Ovary (tissue), 10 donors: ENCODE measurements at places on chromosomes 3 and 15.

DNA sequence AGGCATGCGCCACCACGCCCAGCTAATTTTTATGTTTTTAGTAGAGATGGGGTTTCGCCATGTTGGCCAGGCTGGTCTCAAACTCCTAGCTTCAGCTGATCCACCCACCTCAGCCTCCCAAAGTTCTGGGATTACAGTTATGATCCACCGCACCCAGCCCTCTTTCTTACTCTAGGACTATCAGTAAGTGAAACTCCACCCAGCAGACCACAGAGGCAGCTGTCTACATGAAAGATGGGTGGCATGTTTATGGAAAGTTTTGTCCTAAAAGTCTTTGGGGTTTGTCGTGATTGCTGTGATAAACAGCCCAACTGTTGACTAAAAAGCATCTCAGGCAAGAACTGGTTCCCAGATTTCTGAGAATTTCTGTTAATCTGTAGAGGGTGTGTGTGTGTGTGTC, 10.9 kb downstream of the ARL6IP5 start:
- DNase-seq: no peak

- DNase-seq: no peak
Measured at GRCh38 chr3:12296511-12296910, 7.6 kb downstream of the PPARG start.

DNA sequence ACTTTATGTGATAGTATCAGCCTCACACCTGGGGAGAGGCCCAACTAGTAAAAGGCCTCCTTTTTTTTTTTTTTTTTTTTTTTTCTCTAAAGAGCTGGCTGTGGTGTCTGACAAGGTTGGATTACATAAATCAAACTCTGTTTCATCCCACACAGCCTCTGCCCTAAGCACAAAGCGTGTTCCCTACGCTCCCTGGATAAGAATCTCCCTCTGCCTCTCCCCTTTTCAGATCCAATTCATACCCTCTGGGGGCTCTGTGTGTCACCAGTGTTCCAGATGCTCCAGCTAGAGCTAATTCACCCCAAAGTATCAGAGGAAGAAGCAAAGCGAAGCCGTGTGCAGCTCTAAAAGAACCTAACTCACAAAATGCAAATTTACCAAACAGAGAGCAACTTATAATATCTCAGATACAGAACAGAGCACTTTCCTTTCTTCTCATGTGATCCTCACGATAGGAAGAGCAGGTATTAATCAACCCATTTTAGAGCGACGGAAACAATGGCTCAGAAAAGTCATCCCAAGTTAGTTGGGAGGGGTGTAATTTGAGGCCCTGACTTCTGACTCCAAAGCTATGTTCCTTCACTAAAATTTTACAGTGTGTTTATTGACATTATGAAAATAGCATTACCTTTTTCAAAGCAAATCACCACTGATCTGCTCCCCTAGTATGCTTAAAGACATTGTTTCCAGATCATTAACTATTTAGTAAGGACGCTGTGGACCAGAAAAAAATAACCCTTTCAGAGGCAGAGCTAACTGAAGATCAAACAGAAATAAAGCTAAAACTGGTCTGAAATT, 12.4 kb downstream of the BMF start:
- no peak for DNase-seq

- DNase-seq: no peak
Measured at GRCh38 chr15:68515371-68516095, 63.3 kb upstream of the CORO2B start.

- DNase-seq: no peak
Measured at GRCh38 chr3:143360244-143360643, 240.7 kb downstream of the CHST2 start.

- DNase-seq: no peak
Measured at GRCh38 chr3:197787412-197787811, 3.6 kb upstream of the LRCH3 start.

GRCh38 chr15:72199721-72200212, 2.2 kb upstream of the GRAMD2A start:
- peak; percentile 77 for DNase-seq

DNA sequence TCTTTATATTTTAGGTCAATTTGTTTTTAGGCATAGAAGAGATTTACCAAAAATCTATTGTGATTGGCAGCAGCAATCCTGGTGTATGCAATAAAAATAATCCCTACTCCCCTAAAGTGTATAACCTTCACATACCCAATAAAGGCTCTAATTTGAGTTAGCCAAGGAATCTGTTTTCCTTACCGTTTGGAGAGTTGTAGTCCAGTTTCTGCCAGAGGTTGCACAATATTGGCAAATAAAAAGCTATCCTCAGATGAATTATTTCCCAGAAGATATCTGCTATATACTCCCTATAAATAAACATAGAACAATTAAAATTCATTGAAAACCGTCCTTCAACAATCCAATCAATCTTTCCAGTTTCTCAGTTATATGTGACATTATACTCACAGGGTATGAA, 31.1 kb downstream of the ACKR4 start:
- no peak for DNase-seq

GRCh38 chr3:170383567-170383966, 26.1 kb downstream of the SKIL start:
- no peak for DNase-seq

DNA sequence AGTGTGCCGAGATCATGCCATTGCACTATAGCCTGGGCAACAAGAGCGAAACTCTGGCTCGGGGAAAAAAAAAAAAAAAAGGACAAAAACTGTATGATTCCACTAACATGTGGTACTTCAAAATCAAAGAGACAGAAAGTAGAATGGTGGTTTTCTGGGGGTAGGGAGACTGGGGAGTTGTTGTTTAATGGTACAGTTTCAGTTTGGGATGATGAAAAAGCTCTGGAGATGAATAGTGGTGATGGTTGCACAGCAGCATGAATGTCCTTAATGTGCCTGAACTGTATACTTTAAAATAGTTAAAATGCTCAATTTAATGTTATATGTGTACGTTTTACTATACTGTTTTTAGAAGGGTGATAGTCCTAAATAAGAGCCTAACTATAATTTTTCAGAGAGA, 27.4 kb downstream of the RAD51 start:
- DNase-seq: no peak

DNA sequence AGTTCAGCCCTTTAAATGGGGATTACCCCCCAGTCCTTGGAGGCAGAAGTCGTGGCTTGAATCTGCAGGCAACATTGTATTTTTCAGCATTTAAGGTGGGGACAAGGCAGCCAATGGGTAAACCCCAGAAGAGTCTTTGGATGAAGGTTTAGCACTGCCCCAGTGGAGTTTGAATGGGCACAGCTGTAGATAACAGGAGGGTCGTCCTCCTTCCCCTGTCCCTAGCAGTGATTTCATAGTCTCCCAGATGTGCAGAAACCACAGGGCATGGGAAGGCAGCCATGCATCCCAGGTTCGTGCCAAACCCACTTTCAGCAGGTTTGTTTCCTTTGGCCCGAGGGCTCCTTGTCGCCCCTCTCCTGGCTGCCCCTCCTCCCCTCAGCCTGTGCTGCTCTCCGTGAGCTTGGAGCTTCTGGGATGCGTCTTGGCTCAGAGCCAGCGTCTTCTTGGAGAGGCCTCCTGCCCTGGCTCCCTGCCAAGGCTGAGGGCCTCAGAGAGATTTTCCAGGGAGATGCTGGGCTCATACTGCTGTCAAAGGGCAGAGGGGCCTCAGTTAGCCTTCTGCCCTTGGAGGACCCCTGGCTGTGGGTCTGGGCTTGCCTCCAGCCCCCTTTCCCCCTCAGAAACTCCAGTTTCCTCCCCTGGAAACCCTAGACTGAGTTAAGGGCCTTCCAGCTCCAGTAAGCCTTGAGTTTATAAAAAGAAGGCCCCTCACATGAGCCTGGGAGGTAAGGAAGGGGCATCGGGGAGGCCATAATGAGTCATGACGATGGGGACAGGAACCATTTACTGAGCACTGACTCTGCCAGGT, 48.9 kb upstream of the POLG start:
- peak; percentile 74 for DNase-seq

DNA sequence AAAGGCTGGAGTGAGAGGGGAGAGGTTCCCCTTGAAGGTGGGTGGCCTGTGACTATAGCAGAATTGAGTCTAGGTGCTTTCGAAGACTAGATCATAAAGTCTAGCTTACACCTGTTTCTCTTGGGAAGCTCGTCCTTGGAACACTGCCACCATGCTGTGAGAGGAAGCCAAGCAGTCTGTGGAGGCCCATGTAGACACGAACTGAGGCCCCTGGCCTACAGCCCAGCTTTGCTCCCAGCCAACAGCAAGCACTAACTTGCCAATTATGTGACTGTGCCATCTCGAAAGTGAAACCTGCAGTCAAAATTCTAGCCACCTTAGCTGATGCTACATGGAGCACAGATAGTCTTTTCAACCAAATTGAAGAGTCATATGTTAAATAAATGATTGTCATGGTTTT, 190.5 kb upstream of the NECTIN3 start:
- DNase-seq: peak; percentile 18

- DNase-seq: no peak
Measured at GRCh38 chr15:40870716-40871115, 3.3 kb downstream of the RHOV start.

DNA sequence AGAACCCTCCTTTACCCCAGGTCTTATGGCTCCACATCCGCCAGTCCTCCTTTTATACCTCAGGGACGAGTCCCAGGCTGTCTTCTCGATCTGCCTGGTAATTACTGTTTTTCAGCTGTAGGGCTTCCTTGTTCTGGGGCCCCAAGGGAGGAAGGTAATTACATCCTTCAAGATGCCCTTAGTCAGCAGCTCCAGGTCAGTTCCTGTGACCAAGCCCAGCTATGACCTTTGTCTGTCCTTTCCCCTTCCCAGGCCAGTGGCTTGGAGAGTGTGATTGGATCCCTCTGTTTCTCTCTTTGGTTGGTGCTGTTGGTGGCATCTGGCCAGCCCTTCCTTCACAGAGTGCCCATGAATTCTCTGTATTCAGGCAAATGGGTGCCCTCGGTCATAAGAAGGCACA, 92.6 kb downstream of the AAGAB start:
- no peak for DNase-seq

- no peak for DNase-seq
Measured at GRCh38 chr3:132726341-132726823, 4.2 kb upstream of the NPHP3 start.

- DNase-seq: peak; percentile 63
Measured at GRCh38 chr3:155744626-155745324, at the start of gene PLCH1. PLCH1 (minus strand) TSS chr3:155745071; CDS start chr3:155704224, 40,847 bp downstream.

- no peak for DNase-seq
Measured at GRCh38 chr3:39188271-39189149, 3.9 kb downstream of the XIRP1 start.

- peak; percentile 30 for DNase-seq
Measured at GRCh38 chr15:100918690-100919480, at the start of gene LRRK1. LRRK1 (plus strand) TSS chr15:100919357; CDS start chr15:100924633, 5,276 bp downstream.

DNA sequence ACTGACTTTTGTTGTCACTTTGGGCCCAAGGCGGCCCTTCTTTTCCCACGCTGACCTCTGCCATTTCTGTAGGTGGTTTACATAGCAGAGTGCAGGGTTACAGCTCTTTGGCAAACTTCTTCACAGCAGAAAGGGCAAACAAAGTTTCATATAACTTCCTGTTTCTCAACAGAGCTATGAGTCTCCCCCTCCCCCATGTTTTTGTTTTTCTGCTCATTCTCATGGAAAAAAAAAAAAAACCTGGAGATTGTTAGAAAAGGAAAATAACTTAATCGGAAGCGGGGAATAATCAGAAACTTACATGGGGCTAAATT, 342.0 kb upstream of the NR2F2 start:
- DNase-seq: peak; percentile 63

DNA sequence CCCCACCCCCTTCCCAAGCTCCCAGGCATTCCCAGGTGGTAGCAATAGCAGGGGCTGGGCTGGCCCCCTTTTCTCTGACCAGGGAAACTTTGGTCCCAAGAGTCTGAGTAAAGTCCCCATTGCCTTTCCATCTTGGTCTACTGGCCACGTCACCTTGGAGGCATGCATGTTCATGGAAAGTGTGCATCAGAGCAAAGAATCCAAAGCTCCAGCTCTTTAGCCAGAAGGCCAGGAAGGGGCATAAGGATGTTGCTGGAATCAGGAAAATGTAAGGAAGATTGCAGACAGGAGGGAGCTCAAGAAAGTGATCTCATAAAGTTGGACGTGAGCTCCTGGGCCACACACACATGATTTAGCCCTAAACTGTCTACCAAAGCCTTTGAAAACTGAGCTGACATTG, 63.6 kb downstream of the KBTBD12 start:
- DNase-seq: no peak

DNA sequence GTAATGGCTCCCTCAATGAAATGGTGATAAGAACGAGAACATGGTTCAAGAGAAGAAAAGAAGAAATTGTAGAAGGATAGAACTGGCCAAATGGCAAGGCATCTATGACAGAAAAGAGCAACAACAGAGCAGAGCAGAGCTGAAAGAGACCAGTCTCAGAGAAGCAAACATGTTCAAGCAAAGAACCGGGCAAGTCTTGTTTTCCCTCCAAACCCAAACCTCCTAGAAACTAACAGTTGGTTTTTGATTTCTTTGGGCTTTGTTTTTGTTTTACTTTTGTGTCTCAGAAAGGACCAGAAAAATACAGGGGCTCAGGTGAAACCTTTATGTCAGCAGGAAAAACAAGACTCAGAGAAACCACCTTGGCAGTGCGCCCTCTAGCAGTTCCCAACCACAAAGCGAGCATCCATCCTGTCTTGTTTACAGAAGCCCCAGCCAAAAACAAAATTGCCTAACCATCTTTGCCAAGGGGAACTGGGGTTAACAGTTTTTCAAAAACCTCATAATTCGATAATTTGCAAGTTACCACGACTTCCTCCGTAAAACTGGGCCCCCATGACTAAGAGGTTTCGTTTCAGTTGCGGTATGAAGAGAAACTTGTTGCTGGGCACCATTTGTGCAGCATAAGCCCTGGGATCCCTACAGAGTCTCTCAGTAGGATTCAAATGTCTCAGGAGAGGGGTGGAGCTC, 159.2 kb upstream of the SLC24A5 start:
- no peak for DNase-seq

- DNase-seq: no peak
Measured at GRCh38 chr3:141738891-141739363, 829 bp downstream of the RNF7 start.

DNA sequence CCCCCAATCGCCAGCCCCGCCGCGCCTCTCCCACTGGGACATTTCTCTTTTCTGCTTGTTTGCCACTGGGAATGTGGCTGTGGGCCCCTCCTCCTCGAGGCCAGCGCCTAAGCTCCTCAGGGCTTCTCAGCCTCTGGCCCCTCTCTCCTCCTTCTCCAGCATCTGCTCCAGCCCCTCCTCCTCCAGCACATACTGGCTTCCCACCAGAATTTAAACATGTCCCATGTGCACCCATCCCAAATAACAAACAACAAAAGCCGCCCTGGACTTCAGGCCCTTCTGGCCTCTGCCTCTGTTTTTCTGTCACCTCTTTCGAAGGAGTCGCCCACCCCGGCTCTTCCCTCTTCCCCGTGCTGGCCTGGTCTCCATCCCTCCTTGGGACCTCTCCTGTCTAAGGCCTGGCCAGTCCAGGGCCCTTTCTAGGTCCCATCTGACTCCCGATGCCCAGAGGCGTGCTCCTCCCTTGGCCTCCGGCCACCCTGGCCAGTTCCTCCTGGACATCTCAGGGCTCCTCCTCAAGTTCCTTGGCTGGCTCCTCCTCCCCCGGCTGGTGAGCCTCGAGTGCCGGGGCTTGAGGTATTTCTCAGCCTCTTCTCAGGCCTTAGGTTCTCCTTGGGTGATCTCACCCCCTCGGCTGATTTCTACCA, 94.6 kb upstream of the SLC6A6 start:
- no peak for DNase-seq
